ENCODE measurements at places on chromosomes 16 and 17.
A peak's percentile ranks its signal among the peaks of the same experiment; 100 is the strongest.

GRCh38 chr16:49875806-49876715 lies 20.1 kb upstream of the ZNF423 start:
- DNase-seq, result no peak

DNA sequence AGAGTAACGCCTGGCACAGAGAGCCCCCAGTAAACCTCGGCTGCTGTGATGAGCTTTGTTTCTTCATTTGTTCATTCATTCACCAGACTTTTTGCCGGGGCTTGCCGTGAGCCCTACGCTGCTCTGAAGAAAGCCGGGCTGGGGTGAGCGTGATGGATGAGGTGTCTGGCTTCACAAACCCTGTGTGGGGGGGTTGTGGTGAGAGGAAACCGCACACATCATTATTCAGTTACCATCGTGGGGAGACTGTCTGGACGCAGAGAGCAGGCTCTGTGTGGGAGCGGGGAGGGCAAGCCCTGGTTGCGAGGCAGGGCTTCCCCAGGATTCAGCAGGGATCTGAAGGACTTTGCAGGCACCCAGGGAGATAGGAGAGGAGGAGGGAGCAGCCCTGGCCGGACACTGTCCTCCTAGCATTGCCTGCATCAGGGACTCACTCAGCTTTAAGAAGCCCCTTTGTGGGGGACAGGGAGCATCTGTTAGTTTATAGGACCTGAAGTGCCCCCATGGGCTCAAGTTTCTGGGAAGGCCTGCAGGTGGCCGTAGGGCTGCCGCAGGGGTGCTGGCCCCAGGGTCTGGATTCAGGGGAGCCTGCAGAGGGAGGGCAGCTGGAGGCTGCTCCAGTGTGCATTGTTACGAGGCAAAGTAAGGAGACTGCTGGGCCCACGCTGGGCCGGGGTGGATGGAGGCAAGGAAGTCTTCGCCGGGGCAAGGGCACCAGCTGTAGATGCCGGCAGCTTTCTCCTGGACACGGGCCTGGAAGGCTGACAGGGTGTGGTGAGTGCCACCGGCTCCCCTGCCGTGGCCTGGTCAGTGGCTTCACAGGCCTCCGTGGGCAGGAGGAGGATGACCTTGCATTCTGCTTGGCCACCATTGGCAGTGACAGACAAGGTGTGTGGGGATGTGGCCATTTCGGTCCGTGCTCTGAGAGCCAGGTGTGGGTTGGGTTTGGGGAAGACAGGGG lies 334.5 kb downstream of the SEC14L1 start:
- DNase-seq, result peak; percentile 52

GRCh38 chr16:1042866-1043265 lies 29.7 kb upstream of the SSTR5 start:
- no peak for DNase-seq

DNA sequence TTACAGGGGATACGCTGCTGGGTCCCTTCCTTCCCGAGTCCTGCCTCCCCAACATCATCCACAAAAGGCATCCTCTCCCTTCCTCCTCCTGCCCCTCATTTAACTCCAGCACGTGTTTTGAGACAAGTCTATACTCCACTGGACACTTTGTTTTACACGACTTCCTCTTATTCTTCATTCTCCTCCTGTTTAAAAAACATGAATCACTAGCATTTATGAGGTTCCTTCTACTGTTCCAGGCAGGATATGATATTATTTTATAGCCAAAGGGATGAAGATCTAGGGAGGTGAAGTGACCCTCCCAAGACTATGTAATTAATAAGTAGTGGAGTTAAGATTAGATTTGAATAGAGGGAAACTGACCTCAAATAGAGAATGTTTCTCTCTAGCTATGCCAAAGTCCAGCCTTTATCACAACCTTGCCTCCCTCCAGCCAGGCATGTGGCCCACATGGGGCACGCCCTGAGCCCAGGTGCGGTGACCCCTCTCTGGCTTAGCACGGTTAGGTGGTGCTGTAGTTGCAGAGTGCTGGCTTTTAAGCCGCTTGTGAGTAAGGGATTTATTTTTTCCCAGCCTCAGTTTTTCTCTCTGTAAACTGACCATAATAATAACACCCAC lies 1.3 kb upstream of the HSD17B2 start:
- DNase-seq, result no peak

DNA sequence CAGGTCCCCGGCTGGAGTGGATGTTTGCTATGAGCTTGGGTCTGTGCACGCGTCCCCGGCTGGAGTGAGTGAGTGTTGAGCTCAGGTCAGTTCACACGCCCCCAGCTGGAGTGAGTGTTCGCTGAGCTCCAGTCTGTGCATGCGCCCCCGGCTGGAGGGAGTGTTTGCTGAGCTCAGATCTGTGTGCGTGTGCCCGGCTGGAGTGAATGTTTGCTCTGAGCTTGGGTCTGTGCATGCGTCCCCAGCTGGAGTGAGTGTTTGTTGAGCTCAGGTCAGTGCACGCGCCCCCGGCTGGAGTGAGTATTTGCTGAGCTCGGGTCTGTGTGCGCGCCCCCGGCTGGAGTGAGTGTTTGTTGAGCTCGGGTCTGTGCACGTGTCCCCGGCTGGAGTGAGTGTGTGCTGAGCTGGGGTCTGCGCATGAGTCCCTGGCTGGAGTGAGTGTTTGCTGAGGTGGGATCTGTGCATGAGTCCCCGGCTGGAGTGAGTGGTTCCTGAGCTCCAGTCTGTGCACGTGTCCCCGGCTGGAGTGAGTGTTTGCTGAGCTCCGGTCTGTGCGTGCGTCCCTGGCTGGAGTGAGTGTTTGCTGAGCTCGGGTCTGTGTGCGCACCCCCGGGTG lies 284.2 kb downstream of the SNX29 start:
- DNase-seq, result no peak

DNA sequence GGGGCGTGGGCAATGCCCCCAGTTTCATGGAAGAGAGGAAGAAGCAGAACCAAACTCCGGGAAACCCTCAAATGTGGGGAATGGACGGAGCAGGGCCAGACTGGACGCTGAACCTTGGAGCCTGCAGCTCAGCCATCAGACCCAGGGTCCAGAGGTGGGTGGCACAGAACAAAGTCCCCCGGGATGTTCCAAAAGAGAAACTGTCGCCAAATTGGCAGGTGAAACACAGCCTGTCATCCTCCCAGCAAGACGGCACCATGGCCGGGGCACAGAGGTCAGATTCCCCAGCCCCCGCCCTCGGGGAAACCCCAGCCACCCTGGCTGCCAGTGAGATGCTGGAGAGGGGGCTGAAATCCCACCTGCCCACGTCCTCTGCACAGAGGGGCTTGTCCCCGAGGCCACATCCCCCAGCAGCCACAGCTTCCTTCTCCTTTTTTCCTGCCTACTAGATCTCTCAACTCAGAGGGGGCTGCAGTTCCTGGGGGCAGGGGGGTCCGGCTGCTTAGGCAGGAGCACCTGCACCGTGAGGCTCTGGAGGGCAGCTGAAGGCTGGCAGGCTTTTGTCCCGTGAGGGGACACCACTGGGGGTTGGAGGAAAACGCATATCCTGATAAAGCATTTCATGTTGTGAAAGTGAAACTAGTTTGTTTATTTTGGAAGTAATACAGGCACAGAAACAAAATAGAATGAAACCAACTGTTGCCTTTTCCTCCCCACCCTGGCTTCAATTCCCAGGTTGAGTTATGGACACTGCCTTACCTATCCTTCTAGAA lies 1.2 kb upstream of the SECTM1 start:
- DNase-seq, result no peak

GRCh38 chr17:78127239-78127887 lies 1.2 kb downstream of the TMC6 start:
- no peak for DNase-seq

DNA sequence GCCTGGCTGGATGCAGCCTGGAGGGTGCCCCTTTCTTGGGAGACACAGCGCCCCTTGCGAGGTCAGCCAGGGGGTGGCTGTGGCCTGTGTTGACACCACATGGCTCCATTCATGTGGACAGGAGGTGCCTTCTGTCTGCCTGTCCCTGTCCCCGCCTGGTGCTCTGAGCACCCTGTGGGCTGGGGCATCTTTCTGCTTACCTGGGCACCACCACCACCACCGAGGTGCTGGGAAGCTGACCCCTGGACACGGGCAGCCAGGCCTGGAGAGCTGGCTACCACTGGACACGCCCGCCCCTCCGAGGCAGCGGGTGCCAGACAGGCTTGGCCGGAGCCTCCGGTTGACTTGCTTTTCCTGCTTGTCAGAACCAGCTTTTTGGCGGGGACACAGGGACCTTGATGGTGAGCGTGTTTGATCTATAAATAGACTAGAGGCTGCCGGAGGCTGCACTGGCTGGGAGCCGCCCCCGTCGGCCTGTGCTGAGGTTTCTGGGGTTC lies 121.3 kb upstream of the GSE1 start:
- no peak for DNase-seq

- DNase-seq, result no peak
Observed at GRCh38 chr17:64006361-64007088, 8.4 kb downstream of the PRR29 start.

GRCh38 chr17:46964315-46965265 lies 14.5 kb downstream of the RPRML start:
- DNase-seq, result no peak

DNA sequence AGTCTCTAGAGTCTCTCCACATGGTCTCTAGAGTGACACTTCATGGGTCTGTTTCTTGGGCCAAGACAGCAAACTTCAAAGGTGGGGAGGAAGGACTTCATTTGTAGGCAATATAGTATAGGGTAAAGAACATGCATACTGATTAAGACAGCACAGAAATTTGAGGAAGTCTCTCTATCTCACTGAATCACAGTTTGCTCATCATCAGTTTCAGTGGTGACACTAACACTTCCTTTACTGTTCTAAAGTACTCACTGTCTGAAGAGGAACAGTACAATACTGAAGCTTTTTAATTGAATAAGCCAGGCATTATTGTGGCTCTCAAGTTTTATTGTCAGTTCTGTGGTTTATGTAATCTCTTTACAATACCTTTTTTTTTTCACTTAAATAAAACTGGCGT lies 656.4 kb upstream of the CDH8 start:
- DNase-seq, result no peak

DNA sequence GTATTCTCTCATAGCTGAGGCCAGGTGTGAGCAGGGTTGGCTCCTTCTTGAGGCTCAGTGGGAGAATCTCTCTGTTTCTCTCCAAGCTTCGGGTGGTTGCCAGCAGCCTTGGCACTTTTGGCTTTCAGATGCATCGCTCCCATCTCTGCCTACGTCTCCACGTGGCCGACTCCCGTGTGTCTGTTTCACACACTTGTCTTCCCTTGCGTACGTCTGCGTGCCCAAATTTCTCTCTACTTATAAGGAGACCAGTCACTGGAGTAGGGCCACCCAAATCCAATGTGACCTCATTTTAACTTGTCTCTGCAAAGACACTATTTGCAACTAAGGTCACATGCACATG lies 14.7 kb downstream of the OSBPL7 start:
- no peak for DNase-seq

DNA sequence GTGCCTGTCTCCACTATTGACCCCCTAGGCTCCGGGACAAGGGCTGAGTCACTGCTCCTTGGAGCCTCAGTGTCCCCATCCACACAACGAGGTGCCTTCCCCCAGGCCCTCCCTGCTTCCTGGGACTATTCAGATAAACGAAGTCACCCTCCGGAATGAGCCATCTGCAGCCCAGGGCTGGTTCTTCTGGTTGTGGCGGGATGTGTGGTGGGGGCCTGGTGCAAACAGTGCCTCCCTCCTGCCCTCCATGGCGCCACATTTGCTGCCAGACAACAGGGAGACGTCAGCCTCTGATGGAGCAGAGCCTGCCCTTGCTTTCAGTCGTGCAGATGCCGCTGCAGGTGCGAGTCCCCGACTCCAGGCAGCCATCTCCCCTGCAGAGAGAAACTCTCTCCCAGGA lies 5.1 kb upstream of the KRT16 start:
- no peak for DNase-seq

GRCh38 chr17:16250635-16251034 lies 33.6 kb downstream of the PIGL start:
- DNase-seq, result no peak

DNA sequence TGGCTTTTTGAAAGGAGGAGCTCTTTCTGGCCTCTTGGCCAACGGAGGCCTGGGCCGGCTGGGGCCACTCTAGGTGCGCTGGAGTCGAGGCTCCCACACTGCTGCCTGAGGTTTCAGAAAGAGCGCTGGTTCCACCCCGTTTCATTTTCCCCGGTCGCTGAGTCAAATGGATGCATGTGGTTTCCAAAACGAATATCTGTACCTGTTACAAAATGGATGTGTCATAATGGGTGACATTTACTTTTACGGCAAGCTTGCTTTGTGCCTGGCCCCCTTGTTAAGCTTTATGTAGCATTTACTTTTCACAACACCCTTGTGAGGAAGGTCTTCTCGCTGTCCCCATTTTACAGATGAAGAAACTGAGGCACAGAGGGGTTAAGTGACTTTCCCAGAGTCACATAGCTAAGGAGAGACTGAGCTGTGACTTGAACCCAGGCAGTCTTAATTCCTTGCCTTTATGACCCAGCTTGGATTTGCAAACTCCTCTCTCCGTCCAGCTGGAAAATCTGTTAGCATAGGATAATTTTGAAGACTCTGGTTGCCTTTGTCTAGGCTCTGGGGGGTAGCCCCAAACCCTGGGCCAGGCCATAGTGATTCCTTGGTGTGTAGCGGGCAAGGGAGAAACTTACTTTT lies 10.6 kb downstream of the KSR1 start:
- no peak for DNase-seq

DNA sequence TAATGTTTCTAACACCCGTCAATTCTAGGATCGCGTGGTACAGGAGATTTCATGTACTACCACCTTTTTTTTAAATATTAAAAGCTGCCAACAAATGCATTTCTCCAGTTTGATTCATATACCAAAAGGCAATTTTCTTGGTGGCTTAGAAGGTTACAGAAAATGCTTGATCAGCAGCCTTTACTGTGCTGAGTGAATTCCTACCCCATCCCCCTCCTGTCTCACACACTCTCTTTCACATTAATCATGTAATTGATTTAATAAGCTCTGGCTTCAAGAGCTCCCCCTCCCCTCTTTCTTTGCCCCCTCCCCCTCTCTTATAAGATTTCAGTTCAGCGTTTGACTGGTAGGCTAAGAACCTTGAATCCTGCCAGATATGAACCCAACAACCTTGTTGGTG lies 110.5 kb downstream of the RBFOX1 start:
- DNase-seq, result no peak
